Ovary (tissue), 10 donors: ENCODE measurements at places on chromosomes 5 and 9. TPM values are rescaled to one million over a fixed set of nuclear protein-coding genes. Genes with fewer than 3 reads are reported as not detected.

Gene SPEF2
- 4.6 TPM for polyA plus RNA-seq

Gene CCDC183
- 3.1 TPM for polyA plus RNA-seq

Gene PCDHGA4
- polyA plus RNA-seq = 1.2 TPM

Gene HEMGN
- polyA plus RNA-seq = not detected

Gene CCDC127
- 6.8 TPM for polyA plus RNA-seq

Gene INSYN2B
- 0.92 TPM for polyA plus RNA-seq

Gene PCDHB16
- 4.2 TPM for polyA plus RNA-seq

Gene FGFR4
- polyA plus RNA-seq = 13.1 TPM
